Keratinocyte (primary cell): ENCODE measurements at places on chromosomes 6 and 20. TPM values are rescaled to one million over a fixed set of nuclear protein-coding genes. Genes with fewer than 3 reads are reported as not detected.

The PNLDC1 gene
- polyA plus RNA-seq: 0.05 to 0.14 TPM (median 0.12 TPM) in 3 replicates

The NHSL1 gene
- 8.5 to 28.1 TPM (median 11.8 TPM) in 3 replicates for polyA plus RNA-seq

The COL9A3 gene
- 2.7 to 4.8 TPM (median 3.6 TPM) in 3 replicates for polyA plus RNA-seq

The TMC2 gene
- not detected in 3 replicates for polyA plus RNA-seq

The TLDC2 gene
- 0.22 to 0.34 TPM (median 0.26 TPM) in 3 replicates for polyA plus RNA-seq

The ARMC2 gene
- polyA plus RNA-seq: 2.6 to 3.8 TPM (median 3.4 TPM) in 3 replicates

The EYS gene
- 0.17 to 0.34 TPM (median 0.24 TPM) in 3 replicates for polyA plus RNA-seq
